ENCODE measurements at places on chromosomes 4 and X. TPM values are rescaled to one million over a fixed set of nuclear protein-coding genes. Genes with fewer than 3 reads are reported as not detected.

HAND2 gene
- total RNA-seq = not detected

NSUN7 gene
- total RNA-seq = 0.31 TPM

GNRHR gene
- total RNA-seq = not detected

TBC1D8B gene
- 0.55 TPM for total RNA-seq

RAB39B gene
- 7.8 TPM for total RNA-seq

FAM3A gene
- 32.7 TPM for total RNA-seq

STOX2 gene
- not detected for total RNA-seq
